ENCODE measurements at places on chromosomes 5 and 9.

GRCh38 chr5:137758715-137759306, 4.6 kb upstream of the HNRNPA0 start:
- no peak for DNase-seq

DNA sequence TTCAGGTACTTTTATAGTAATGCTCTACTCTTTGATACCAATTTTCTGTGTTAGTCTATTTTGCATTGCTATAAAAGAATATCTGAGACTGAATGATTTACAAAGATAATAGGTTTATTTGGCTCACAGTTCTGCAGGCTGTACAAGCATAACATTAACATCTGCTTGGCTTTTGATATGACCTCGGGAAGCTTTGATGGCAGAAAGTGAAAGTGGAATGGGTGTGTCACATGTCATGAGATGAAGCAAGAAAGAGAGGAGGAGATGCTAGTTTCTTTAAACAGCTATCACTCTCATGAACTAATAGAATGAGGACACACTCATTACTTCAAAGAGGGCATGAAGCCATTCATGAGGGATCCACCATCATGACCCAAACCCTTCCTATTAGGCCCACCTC, 270.9 kb upstream of the IL12B start:
- DNase-seq, result no peak

DNA sequence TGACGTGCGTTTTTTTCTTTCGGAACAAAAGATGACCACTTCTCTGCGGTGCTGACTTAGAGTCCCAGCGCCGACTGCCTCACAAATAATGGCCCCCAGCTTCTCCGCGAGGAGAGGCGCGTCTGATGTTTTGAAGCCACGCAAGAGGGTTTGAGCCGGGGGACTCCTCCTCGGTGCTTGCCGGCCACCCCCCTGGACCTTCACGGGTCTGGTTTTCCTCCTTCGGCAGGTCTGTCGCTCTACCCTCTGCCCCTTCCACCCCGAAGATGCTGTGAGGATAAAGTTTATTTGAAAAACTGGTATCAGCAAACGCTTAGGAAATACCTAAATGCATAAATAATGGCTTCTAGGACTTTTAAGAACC, 584 bp downstream of the USP20 start:
- no peak for DNase-seq

- no peak for DNase-seq
Observed at GRCh38 chr9:75623462-75623861, 267.0 kb upstream of the PCSK5 start.

DNA sequence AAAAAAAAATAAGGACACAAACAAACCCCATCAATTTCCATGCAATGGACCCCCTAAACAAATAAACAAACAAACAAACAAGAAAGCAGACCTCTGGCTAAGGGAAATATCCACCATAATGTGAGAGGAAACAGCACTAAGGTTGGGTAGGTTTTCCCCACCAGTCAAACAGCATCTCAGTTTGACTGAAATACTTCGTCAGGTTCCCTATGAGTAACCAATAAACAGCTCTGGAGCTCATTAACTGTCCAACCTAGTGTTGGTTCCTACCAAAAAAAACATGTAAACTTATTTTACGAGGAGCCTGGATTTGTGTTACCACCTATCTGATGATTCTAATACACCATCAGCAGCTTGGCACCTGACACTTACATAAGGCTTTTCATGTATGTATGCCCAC, 198.5 kb upstream of the TARS1 start:
- no peak for DNase-seq

- no peak for DNase-seq
Observed at GRCh38 chr5:143274952-143275351, 128.5 kb downstream of the NR3C1 start.

DNA sequence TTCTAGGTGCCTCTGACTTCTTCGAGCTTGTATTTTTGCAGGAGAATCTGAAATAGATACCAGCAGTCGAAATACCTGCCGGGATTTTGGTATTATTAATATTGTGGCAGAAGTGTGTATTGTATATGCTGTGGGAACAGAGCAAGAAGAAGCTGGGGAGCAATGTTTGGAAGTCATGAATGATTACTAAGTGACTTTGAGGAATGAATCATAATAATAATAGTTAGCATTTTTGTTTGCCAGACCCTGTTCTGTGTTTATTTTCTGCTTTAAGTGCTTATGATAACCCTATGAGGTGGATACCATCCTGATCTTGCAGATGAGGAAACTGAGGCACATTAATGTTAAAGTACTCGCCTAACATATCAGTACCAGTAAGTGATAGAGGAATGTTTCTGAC, 32.4 kb downstream of the RAB24 start:
- DNase-seq, result no peak

- no peak for DNase-seq
Observed at GRCh38 chr5:168292786-168293696, 1.6 kb downstream of the WWC1 start.

- DNase-seq, result no peak
Observed at GRCh38 chr9:119251936-119252335, 117.3 kb downstream of the BRINP1 start.

DNA sequence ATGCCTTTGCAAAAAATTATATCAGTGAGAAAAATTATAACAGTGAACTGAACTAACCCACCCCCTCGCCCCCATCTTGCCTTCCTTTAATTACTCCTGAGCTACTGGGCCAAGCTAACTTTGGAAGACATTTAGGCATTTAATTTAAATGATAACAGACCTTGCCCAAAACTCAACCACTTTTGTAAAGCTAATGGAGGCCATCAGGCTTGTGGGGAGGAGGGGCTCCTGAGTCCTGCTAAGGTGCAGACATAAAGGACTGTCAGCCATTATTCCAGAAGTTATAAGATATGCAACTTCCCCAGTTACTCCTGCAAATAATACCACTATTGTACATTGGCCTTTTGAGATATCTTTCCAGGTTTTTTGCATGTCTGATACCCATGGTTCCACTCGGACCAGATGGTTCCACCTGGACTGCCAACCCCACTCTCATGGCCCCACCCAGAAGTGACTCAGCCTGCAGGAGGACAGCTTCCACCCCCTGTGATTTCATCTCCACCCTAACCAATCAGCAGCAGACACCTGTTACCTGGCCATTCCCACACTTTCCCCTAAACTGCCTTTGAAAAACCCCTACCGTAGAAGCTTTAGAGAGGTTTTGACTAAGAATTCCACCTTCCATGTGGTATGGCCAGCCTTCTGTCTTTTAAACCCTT, 805.4 kb upstream of the CDH6 start:
- DNase-seq, result no peak

- DNase-seq, result no peak
Observed at GRCh38 chr9:77010527-77010926, 8.9 kb upstream of the FOXB2 start.

DNA sequence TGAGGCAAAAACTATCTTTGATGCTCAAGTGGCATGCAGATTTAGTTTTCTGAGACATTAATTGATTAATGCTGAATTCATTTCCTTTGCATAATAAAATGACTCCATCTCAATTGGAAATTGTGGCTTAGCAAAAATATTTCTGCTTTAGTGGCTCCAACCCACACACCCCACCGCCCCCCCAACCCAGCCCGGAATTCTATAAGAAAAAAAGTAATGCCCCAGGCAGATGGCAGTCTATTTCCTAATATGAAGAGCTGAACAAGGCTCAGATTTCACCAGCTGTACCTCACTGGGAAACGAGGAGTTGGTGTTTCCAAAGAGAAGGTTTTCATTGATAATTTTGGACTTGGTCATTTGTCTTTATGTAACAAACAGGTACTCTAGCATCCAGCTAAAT, 182.1 kb downstream of the FBN2 start:
- no peak for DNase-seq

DNA sequence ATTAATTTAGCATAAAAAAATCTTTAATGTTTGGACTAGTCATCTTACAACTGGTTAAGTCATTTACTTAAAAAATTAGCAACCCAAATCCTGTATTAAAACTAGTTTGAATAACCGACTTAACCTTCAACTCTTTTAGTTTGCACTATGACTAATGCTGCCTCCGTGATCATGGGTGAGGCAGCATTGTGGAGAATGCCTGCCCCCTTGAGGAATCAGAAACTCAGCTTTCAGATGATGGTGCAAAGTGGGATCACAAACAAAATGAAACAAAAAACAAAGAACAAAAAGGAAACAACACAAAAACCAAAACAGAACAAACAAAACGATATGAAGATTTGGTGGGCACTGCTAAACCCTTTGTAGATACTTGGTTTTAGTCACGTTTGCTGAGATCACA, 127.0 kb upstream of the PALM2AKAP2 start:
- no peak for DNase-seq

GRCh38 chr9:131899296-131900228, 159.7 kb upstream of the RAPGEF1 start:
- no peak for DNase-seq

DNA sequence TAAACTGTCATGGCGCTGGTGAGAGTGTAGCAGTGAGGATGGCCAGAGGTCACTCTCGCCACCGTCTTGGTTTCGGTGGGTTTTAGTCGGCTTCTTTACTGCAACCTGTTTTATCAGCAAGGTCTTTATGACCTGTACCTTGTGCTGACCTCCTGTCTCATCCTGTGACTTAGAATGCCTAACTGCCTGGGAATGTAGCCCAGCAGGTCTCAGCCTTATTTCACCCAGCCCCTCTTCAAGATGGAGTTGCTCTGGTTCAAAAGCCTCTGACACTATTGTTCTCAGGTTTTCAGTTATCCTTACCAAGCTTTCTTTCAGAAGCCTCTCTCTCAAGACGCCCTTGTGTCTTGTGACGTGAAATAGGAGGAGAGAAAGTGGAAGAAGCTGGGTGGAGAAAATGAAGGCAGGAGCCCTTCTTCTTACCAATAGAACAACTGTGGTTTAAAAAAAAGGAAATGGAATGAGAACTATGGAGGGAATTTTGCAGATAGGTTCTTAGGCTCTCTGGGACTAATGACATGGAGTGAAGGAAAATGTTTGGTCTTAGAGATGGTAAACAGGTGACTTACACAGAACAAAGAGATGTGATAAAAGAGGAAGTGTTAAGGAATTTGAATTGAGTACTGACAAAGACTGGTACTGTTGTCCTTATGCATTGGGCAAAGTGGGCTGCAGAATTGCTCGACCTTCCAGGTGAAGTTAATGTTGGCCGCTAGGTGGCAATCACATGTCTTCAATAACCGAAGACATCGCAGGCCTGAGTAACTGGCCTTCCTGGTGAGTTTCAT, 133.3 kb upstream of the RAI14 start:
- peak; percentile 67 for DNase-seq

GRCh38 chr9:72599874-72600534, 78.6 kb downstream of the TMC1 start:
- DNase-seq, result no peak

DNA sequence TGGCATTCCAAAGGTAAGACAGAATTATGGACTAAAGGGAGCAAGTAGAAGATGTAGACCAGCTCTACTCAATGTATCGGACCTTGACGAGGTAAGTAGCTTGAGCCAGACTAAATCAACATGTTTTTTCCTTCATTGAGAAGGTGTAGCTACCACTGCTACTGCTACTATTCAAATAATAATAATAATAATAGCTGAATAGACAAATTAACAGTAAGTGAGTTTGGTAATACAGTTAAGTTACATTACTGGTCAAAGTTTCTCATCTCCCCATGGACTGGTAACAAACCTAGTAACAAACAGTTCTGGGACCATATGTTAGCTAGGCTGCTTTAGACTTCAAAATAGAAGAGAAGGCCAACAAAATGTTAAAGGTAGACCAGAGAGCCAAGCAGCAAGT, 609.2 kb downstream of the TLE1 start:
- no peak for DNase-seq

GRCh38 chr5:36367524-36367923, 65.8 kb upstream of the RANBP3L start:
- DNase-seq, result no peak

GRCh38 chr5:175640106-175640775, 17.6 kb upstream of the HRH2 start:
- no peak for DNase-seq

GRCh38 chr5:133396187-133396741, 216.1 kb downstream of the FSTL4 start:
- no peak for DNase-seq

GRCh38 chr9:83191154-83191553, 128.2 kb upstream of the RASEF start:
- DNase-seq, result no peak
